ENCODE measurements at places on chromosomes 6 and 20.

DNA sequence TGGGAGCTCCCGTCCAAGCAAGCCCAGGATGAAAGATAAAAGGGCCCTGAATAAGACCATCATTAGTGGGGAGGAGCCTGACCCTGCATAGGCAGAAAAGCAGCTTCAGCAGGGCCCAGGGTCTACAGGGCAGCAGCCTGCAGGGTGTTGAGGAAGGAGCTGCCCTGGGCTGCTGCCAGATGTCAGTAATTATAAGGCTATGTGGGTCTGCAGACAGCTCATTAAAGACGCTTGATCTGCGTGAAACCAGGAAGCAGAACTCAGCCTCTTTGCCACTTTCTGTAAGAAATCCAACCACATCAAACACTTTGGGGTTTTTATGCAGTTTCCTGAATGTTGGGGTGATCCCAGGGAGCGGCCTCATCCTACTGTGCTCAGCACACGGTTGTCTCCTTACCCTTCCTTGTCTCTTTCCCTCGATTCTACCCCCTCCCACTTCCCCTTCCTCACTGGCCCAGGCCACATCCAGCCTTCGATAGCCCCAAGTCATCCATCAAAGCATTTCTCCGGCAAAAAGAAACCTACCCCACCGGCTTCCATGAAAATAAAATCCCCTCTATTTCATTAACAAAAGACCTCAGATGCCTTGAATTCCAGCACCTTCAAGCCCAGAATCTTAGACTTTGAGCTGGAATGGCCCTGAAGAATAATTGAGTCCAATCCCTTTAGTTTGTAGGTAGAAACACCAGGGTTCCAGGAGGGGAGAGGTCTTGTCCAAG lies 1.0 kb upstream of the TGM6 start:
- peak; percentile 20 for DNase-seq

GRCh38 chr6:168490757-168491156 lies 49.8 kb downstream of the SMOC2 start:
- DNase-seq = no peak

GRCh38 chr6:146090474-146090873 lies 61.6 kb downstream of the GRM1 start:
- no peak for DNase-seq

DNA sequence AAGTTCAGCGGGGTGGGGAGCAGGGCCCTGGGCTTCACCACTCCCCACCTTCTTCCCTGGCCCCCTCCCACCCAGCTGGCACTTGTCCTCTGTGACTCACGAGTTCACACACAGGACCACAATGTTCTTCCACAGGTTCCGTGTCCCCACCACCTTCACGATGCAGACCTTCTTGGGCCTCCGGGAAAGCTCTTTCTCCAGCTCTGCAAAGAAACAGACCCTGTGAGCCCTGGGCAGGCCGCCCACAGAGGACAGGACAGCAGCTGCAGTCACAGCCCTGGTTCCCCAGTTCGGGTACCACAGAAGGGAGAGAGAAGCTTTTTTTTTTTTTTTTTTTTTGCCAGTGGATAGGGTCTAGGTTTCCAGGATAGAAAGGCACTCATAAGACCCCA lies 30.9 kb downstream of the PSMG4 start:
- no peak for DNase-seq

All from CD4-positive, alpha-beta T cell treated with Interleukin-2 at 100 ng/mL for 4 hours (primary cell).